ENCODE measurements at places on chromosomes 3 and 15. TPM values are rescaled to one million over a fixed set of nuclear protein-coding genes. Genes with fewer than 3 reads are reported as not detected.

Gene ZNF80
- total RNA-seq, result 0.42 TPM

Gene C3orf20
- 0.34 TPM for total RNA-seq

Gene MOBP
- not detected for total RNA-seq

Gene TUSC7
- not detected for total RNA-seq

Gene LDHAL6B
- not detected for total RNA-seq

Gene OR5K2
- not detected for total RNA-seq

Gene TBC1D21
- not detected for total RNA-seq

DNA sequence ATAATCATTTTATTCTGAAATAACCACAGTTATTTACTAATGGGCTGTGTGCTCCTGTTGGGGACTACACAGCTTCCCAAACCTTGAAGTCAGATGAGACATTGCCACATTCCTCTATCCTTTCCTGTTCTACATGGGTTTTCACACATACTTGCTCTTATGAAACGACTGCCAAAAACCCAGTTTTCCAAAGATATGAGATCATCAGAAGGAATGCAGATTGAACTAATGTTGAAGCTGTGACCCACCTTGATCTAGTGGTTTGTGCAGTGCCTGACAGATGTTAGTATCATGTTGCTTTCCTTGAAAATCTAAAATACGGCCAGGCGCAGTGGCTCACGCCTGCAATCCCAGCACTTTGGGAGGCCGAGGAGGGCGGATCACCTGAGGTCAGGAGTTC lies 144.6 kb downstream of the VGLL4 start:
- no peaks in the 10 kb centered on the region for H3K4me1 ChIP-seq
- no peaks in the 10 kb centered on the region for H3K27me3 ChIP-seq
- H3K4me3 ChIP-seq, result no peak overlapping the region

GRCh38 chr3:168260859-168261258 lies 165.1 kb upstream of the GOLIM4 start:
- H3K27me3 ChIP-seq, result no peaks in the 10 kb centered on the region
- no peak for DNase-seq
- no peak overlapping the region for H3K27ac ChIP-seq
- no peaks in the 10 kb centered on the region for H3K36me3 ChIP-seq
- no peak overlapping the region for H3K4me3 ChIP-seq

DNA sequence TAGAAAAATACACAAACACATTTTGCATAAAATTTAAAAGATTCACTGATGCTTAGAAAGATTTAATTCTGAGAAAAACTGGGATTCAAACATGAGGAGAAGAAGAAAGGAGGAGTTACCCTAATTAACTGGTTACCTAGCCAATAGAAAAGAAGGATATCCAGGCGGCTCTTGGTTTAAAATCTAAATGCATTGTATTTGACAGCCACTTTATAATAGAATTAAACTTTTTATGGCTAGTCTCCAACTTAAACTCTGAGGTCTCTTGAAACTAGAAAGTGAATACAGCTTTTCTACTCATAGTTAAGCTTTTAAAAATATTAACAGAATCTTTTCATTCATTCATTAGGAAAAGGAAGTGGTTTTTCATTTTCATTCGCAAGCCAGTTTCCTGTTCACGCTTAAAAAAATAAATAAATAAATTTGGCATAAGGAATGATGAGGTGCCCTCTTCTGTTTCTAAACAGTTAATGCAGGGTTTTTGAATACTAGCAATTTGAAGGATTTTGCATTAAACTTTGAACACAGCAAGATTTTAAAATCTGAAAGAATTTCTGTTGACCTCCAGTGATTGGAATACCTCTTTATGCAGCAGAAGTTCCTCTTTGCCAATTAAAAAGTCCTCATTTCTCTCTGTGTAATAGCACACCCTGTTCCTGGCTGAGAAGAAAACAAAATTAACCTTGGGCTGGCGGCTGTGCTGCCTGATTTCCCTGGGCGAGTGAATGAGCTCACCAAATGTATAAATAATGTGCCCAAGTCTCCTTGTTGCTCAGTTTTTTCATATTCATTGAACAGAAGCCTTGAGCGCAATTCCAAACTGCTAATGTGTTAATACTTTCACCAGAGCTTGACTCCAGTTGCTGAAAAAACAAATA lies 105.1 kb downstream of the ZMAT3 start:
- H3K36me3 ChIP-seq, result no peaks in the 10 kb centered on the region
- no peaks in the 10 kb centered on the region for H3K27me3 ChIP-seq
- DNase-seq, result peak; percentile 35
- H3K4me3 ChIP-seq, result peak overlapping the region; percentile 3

GRCh38 chr3:195176776-195177175 lies 94.2 kb downstream of the XXYLT1 start:
- no peaks in the 10 kb centered on the region for H3K27me3 ChIP-seq
- no peak for DNase-seq
- H3K4me3 ChIP-seq, result no peak overlapping the region
- H3K36me3 ChIP-seq, result no peaks in the 10 kb centered on the region
- peaks cover 2% of the 10 kb centered on the region for H3K4me1 ChIP-seq

DNA sequence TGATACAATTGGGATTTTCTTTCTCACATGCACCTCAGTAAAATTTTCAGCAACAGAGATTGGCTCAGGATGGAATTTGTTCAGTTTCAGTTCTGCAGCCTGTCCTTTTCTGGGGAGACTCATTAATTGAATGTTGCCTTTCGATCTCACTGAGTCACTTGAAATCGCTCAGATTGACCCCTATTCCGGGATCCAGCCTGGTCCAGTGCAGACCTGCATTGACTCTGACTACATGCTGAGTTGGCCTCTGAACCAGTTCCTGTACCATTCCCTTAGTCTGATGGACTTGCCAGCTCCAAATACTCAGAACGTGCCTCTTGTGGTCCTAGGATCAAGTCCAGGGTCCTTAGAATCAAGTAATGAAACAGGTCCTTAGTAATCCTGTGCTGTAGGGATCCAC lies 9.4 kb downstream of the IGF1R start:
- no peak overlapping the region for H3K27ac ChIP-seq
- H3K36me3 ChIP-seq, result no peaks in the 10 kb centered on the region
- peaks cover 6% of the 10 kb centered on the region for H3K27me3 ChIP-seq
- no peak overlapping the region for H3K4me3 ChIP-seq

DNA sequence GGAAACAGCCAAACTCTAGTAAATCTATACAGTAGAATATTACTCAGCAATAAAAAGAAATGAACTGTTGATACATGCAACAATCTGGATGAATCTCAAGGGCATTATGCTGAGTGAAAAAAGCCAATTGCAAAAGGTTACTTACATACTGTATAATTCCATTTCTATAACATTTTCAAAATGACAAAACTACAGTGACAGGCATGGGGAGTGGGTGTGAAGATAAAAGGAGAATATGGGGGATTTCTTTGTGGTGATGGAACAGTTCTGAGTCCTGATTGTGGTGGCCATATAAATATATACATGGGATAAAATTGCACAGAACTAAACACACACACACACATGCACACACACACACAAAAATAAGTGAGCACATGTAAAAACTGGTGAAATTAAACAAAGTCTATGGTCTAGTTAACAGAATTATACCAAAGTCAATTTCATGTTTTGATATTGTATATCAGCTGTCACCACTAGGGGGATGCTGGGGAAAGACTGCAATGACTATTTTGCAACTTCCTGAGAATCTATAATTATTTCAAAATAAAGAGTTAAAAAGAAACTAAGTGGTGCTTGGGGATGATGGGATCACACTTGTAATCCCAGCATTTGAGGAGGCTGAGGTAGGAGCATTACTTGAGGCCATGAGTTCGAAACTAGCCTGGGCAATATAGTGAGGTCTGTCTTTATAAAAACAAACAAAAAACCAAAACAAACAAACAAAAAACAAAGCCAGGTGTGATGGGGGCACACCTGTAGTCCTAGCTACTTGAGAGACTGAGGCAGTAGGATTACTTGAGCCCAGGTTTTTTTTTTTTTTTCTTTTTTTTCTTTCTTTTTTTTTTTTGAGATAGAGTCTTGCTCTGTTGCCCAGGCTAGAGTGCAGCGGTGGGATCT lies 66.0 kb downstream of the SPTSSB start:
- H3K27ac ChIP-seq, result no peak overlapping the region
- no peaks in the 10 kb centered on the region for H3K36me3 ChIP-seq
- no peak for DNase-seq
- H3K27me3 ChIP-seq, result no peaks in the 10 kb centered on the region

- H3K27me3 ChIP-seq, result no peaks in the 10 kb centered on the region
- no peak for DNase-seq
- H3K4me1 ChIP-seq, result peaks cover 22% of the 10 kb centered on the region
- no peak overlapping the region for H3K4me3 ChIP-seq
Measured at GRCh38 chr3:141407825-141408224, 39.5 kb downstream of the ZBTB38 start.

- H3K27me3 ChIP-seq, result peaks cover 12% of the 10 kb centered on the region
- H3K4me1 ChIP-seq, result no peaks in the 10 kb centered on the region
- H3K27ac ChIP-seq, result no peak overlapping the region
- no peaks in the 10 kb centered on the region for H3K36me3 ChIP-seq
- DNase-seq, result no peak
Measured at GRCh38 chr3:21752749-21753347, 1.8 kb upstream of the ZNF385D start.

GRCh38 chr3:177447938-177448337 lies 250.7 kb upstream of the TBL1XR1 start:
- peaks cover 11% of the 10 kb centered on the region for H3K4me1 ChIP-seq
- H3K36me3 ChIP-seq, result no peaks in the 10 kb centered on the region
- no peaks in the 10 kb centered on the region for H3K27me3 ChIP-seq
- H3K27ac ChIP-seq, result no peak overlapping the region

GRCh38 chr15:38149315-38149714 lies 103.3 kb upstream of the SPRED1 start:
- no peak overlapping the region for H3K27ac ChIP-seq
- no peaks in the 10 kb centered on the region for H3K27me3 ChIP-seq
- H3K4me1 ChIP-seq, result no peaks in the 10 kb centered on the region
- H3K36me3 ChIP-seq, result no peaks in the 10 kb centered on the region

DNA sequence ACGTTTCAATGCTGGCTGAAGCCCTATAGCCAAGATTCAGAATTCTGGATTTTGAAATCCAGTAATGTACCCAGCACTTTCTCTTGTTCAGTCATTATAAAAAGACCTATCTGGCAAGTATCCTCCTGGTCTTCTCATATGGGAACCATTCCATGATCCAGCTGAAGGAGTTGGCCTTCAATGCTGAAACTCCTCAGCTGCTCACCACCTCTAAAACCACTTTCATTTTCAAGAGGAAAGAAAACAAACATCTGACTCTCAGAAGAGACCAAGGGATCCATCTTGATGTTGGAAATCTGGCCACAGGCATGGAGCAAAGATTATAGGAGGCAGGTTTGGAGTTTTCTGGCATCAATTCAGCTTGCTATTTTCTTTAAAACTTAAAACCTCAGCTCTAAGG lies 235.4 kb downstream of the FMN1 start:
- no peaks in the 10 kb centered on the region for H3K27me3 ChIP-seq
- H3K27ac ChIP-seq, result no peak overlapping the region
- H3K36me3 ChIP-seq, result no peaks in the 10 kb centered on the region
- DNase-seq, result no peak

DNA sequence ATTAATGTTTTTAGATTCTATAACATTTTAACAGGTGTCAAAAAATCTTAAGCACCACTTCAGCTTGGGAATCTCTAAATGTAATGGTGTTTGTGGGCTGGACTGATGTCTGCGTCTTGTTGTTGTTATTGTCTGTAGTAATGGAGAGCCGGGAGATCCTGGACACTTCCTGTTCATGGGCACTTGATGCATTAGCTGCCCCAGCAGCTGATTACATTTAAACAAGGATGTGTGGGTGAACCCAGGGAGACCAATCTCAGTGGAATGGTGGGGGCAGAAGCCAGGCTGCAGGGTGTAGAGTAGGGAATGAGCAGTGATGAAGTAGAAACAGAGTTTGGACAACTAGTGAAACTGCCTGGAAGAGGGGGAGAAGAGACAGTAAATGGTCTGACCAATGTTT lies 7.8 kb downstream of the CCR5AS start:
- no peak overlapping the region for H3K27ac ChIP-seq
- no peaks in the 10 kb centered on the region for H3K36me3 ChIP-seq
- H3K4me3 ChIP-seq, result no peak overlapping the region
- no peak for DNase-seq

DNA sequence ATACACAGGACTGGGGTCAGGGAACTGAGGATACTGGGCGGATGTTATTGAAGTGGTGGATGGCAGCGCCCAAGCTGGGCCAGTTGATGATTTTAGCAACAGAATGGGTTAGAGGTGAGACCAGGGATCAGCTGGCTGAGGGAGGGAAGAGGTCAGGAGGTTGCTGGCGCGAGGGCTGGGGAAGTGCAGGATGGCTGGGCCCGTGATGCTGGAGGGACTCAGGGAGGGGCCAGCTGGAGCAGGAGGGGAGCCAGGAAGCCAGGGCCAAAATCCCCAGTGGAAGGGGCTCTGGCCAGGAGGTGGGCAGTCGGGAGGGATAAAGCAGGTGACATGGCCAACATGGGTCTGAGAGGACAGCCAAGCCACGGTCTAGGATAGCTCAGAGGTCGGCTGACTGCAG lies 178.0 kb downstream of the NSMCE3 start:
- no peaks in the 10 kb centered on the region for H3K4me1 ChIP-seq
- no peaks in the 10 kb centered on the region for H3K27me3 ChIP-seq
- H3K36me3 ChIP-seq, result no peaks in the 10 kb centered on the region
- no peak for DNase-seq
- H3K27ac ChIP-seq, result no peak overlapping the region

- peaks cover 20% of the 10 kb centered on the region for H3K4me1 ChIP-seq
- H3K36me3 ChIP-seq, result peaks cover 84% of the 10 kb centered on the region
- no peaks in the 10 kb centered on the region for H3K27me3 ChIP-seq
- no peak overlapping the region for H3K4me3 ChIP-seq
- H3K27ac ChIP-seq, result no peak overlapping the region
- peak; percentile 22 for DNase-seq
Measured at GRCh38 chr3:52232279-52233107, 6.5 kb downstream of the TWF2 start.

DNA sequence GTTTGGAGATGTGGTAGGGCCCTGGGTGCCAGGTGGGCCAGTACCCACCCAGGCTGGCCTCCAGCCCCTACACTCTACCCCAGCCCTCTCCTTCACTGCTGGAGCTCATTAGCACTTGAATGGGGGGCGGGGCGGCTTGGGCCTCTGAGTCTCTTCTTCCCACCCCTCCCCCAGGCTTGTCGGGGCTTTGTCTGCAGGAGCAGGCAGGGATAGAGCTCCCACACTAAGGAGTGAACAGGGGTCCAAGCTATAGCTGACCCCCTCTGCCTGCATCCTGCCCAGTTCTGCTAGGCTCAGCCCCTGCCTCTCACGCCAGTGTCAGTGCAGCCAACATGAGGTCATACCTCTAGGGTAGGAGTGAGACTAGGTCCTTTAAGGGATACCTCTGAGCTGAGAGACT lies 5.2 kb downstream of the GNAI2 start:
- no peaks in the 10 kb centered on the region for H3K27me3 ChIP-seq
- H3K4me3 ChIP-seq, result no peak overlapping the region
- H3K4me1 ChIP-seq, result peaks cover 79% of the 10 kb centered on the region
- H3K27ac ChIP-seq, result peak overlapping the region; percentile 91

- H3K27ac ChIP-seq, result no peak overlapping the region
- H3K27me3 ChIP-seq, result no peaks in the 10 kb centered on the region
- no peak overlapping the region for H3K4me3 ChIP-seq
- H3K4me1 ChIP-seq, result peaks cover 18% of the 10 kb centered on the region
- peaks cover 26% of the 10 kb centered on the region for H3K36me3 ChIP-seq
Measured at GRCh38 chr15:65580287-65580686, 30.6 kb downstream of the INTS14 start.

GRCh38 chr3:62281726-62282125 lies 91.6 kb downstream of the FEZF2 start:
- no peak overlapping the region for H3K4me3 ChIP-seq
- H3K27ac ChIP-seq, result no peak overlapping the region
- no peaks in the 10 kb centered on the region for H3K4me1 ChIP-seq
- H3K36me3 ChIP-seq, result no peaks in the 10 kb centered on the region
- H3K27me3 ChIP-seq, result no peaks in the 10 kb centered on the region

All from B cell (primary cell).